Pancreas (tissue), 10 donors: ENCODE measurements at places on chromosomes 12 and 14. TPM values are rescaled to one million over a fixed set of nuclear protein-coding genes. Genes with fewer than 3 reads are reported as not detected.

Gene ETFBKMT
- 4.3 TPM for total RNA-seq

Gene SYCP3
- 0.06 TPM for total RNA-seq

- H3K27me3 ChIP-seq, result no peaks in the 10 kb centered on the region
- DNase-seq, result no peak
- H3K4me3 ChIP-seq, result no peak overlapping the region
- H3K4me1 ChIP-seq, result no peaks in the 10 kb centered on the region
Measured at GRCh38 chr14:71487941-71488340, 444.3 kb upstream of the RGS6 start.

- no peak overlapping the region for H3K4me3 ChIP-seq
- H3K4me1 ChIP-seq, result no peaks in the 10 kb centered on the region
- H3K36me3 ChIP-seq, result no peaks in the 10 kb centered on the region
- DNase-seq, result no peak
Measured at GRCh38 chr12:115000038-115000437, 316.1 kb upstream of the TBX3 start.

Gene PIK3C2G
- 0.60 TPM for total RNA-seq

Gene BRI3BP
- 4.8 TPM for total RNA-seq

- H3K36me3 ChIP-seq, result no peaks in the 10 kb centered on the region
- H3K27ac ChIP-seq, result no peak overlapping the region
- peaks cover 8% of the 10 kb centered on the region for H3K4me1 ChIP-seq
- H3K27me3 ChIP-seq, result no peaks in the 10 kb centered on the region
Measured at GRCh38 chr12:67457778-67458665, 188.9 kb downstream of the CAND1 start.

DNA sequence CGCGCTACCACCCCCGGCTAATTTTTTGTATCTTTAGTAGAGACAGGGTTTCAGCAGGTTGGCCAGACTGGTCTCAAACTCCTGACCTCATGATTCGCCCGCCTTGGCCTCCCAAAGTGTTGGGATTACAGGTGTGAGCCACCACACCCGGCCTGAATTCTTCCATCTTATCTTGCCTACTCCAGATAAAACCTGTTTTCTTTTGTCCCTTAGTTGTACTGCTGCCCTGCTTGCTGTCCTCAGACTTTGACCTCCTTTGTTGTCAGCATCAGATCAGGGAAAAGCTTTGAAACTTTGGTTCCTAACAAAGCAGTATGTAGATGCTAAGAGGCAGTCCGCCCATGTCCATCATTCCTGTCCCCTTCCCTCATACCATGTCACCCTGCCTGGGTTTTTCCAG is 15.9 kb downstream of the COPZ1 start:
- peaks cover 53% of the 10 kb centered on the region for H3K36me3 ChIP-seq
- no peaks in the 10 kb centered on the region for H3K27me3 ChIP-seq
- H3K27ac ChIP-seq, result no peak overlapping the region

GRCh38 chr12:121538699-121539061 is 42.1 kb downstream of the KDM2B start:
- H3K27ac ChIP-seq, result no peak overlapping the region
- DNase-seq, result no peak
- H3K27me3 ChIP-seq, result no peaks in the 10 kb centered on the region
- no peak overlapping the region for H3K4me3 ChIP-seq
- peaks cover 6% of the 10 kb centered on the region for H3K4me1 ChIP-seq

DNA sequence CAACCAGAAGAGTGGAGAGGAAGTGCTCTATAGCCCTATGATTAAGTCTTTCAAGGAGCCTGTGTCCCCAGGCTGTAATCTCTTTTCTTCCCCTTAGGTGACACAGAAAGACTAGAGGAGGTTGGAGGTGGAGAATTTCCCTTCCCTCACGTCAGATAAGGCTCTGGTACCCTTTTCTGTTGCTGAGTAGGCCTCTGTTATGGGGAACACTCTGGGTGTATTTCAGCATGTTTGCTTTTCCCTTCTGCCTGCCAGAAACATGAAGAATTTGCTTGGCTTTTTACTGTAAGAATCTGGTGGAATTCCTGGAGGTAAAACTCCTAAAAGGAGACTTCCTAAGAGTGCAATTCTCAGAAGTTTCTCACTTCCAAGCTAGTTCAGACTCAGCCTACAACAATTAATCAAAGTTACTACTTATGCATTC is 58.3 kb downstream of the SIX1 start:
- H3K36me3 ChIP-seq, result no peaks in the 10 kb centered on the region
- no peak for DNase-seq
- no peak overlapping the region for H3K4me3 ChIP-seq
- peaks cover 7% of the 10 kb centered on the region for H3K4me1 ChIP-seq
- H3K27ac ChIP-seq, result no peak overlapping the region

- no peak overlapping the region for H3K4me3 ChIP-seq
- no peaks in the 10 kb centered on the region for H3K4me1 ChIP-seq
- no peak overlapping the region for H3K27ac ChIP-seq
Measured at GRCh38 chr12:24078318-24078765, 128.9 kb upstream of the SOX5 start.

Gene HRK
- not detected for total RNA-seq

DNA sequence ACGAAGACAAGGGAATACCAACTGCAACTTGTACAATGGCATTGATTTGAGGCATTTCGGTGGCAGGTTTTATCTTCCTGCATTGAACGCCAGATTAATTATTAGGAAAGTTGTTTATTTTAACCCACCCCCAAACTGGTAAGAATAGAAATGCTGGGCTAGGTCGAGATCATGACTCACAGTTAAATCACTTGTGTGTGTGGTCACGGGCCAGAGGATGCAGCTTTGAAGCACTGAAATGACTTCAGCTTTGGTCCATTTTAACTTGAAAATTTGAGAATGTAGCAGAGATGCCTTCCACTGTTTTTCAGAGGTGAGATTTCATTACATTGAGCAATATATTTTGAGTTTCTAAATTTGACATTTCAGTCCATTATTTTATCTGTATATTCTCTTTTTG is 23.6 kb upstream of the KCNH3 start:
- H3K4me1 ChIP-seq, result no peaks in the 10 kb centered on the region
- H3K27me3 ChIP-seq, result no peaks in the 10 kb centered on the region
- DNase-seq, result no peak

- H3K36me3 ChIP-seq, result no peaks in the 10 kb centered on the region
- DNase-seq, result no peak
- H3K27me3 ChIP-seq, result no peaks in the 10 kb centered on the region
Measured at GRCh38 chr12:66971816-66972215, 292.9 kb upstream of the GRIP1 start.

DNA sequence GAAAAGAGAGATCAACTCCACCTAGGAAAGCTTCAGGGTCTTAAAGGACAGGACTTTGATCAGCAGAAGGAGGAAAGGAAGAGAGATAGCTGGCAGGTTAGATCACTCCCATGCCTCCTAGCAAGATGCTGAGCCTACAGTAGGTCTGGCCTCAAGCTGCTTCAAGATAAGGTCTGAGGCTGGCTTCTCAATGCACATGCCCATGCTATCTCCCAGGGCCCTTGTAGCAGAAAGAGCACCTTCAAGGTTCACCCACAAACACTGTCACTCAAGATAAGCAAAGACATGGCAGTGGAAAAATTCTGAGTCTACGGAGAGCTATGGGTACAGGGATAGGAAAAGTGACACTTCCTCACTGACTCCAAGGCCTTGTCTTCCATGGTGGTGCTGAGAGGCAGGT is 14.3 kb downstream of the REM2 start:
- DNase-seq, result no peak
- H3K27me3 ChIP-seq, result no peaks in the 10 kb centered on the region
- no peak overlapping the region for H3K27ac ChIP-seq
- H3K4me1 ChIP-seq, result no peaks in the 10 kb centered on the region
- H3K36me3 ChIP-seq, result peaks cover 19% of the 10 kb centered on the region
- H3K4me3 ChIP-seq, result no peak overlapping the region

DNA sequence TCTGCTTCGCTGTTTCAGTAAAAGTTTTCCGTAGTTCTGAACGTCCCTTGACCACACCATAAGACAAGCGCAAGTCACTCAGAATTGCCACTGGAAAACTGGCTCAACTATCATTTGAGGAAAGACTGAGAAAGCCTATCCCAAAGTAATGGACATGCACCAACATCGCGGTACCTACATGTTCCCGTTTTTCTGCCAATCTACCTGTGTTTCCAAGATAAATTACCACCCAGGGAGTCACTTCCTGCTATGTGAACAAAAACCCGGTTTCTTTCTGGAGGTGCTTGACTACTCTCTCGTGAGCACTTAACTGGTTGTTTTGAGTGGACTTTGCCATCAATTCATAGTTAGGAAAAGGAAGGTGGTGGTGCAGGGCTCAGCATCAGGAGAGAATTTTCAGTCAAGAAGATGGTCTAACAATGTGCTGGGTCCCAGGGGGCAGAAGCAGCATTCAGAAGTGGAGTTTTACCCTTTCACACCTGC is 1.4 kb downstream of the EGLN3 start:
- no peak for DNase-seq
- H3K27me3 ChIP-seq, result no peaks in the 10 kb centered on the region
- peaks cover 8% of the 10 kb centered on the region for H3K4me1 ChIP-seq
- no peak overlapping the region for H3K27ac ChIP-seq
- no peaks in the 10 kb centered on the region for H3K36me3 ChIP-seq

- DNase-seq, result no peak
- no peaks in the 10 kb centered on the region for H3K27me3 ChIP-seq
- H3K4me1 ChIP-seq, result no peaks in the 10 kb centered on the region
- H3K4me3 ChIP-seq, result no peak overlapping the region
- peaks cover 97% of the 10 kb centered on the region for H3K36me3 ChIP-seq
- H3K27ac ChIP-seq, result no peak overlapping the region
Measured at GRCh38 chr14:74898083-74898482, 16.4 kb downstream of the DLST start.

- no peaks in the 10 kb centered on the region for H3K4me1 ChIP-seq
- DNase-seq, result no peak
- H3K27ac ChIP-seq, result no peak overlapping the region
- no peak overlapping the region for H3K4me3 ChIP-seq
Measured at GRCh38 chr14:91424813-91425530, 7.4 kb upstream of the CCDC88C start.

GRCh38 chr12:1117970-1118563 is 127.0 kb downstream of the ERC1 start:
- H3K27me3 ChIP-seq, result no peaks in the 10 kb centered on the region
- no peak overlapping the region for H3K27ac ChIP-seq

DNA sequence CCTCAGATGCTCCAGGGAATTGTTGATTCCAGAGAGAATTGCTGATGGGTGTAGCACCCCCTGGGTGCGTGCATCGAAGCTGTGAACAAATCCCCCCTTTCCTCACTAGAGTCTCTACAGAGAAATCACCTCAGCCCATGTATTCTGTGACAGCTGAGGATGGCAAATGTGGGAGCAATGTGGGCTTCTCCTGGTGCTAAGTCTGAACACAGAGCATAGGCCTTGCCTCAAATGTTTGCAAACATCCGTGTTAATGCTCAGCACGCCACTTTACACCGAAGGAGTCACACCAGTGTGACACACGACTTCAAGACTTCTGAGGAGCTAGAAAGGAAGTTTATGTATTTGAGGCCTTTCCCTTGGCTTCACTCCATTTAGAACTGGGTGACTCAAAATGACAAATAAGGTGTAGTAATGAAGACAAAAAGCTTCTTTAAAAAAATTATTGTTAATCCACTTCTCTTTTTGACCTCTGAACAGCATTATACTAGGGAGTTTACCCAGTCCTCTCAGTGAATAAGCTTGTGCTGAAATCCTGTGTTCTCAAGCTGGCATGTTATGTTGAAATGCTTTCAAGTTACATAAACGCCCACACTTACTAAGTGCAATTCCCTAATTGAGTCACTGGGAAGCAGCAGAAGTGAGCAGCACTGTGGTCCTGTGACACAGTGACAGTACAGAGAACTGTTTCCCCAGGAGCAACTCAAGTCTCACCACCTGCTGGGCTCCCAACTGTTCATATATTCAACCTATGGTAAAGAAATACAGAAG is 92.9 kb downstream of the FAR2 start:
- peak overlapping the region; percentile 24 for H3K27ac ChIP-seq
- H3K4me3 ChIP-seq, result no peak overlapping the region
- no peaks in the 10 kb centered on the region for H3K36me3 ChIP-seq
- no peaks in the 10 kb centered on the region for H3K4me1 ChIP-seq

DNA sequence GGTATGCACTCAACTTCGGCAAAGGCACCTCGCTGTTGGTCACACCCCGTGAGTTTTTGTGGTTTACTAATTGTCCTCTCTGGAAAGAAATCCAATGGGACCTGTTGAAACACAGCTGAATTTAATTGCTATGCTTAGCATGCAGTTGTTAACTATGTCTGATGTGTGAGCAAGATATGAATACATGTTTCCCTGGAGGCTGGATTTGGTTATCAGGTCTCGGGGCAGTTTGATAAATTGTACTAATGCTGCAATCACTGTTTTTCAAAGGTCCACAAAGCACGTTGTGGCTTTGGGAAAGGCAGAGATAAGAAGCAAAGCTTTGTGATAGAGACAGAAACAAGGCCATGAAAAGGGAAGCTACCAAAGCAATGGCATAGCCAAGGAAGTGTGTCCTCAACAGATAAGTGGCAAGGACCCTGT is 91.3 kb downstream of the DAD1 start:
- no peaks in the 10 kb centered on the region for H3K36me3 ChIP-seq
- no peak for DNase-seq
- H3K4me1 ChIP-seq, result no peaks in the 10 kb centered on the region
- no peaks in the 10 kb centered on the region for H3K27me3 ChIP-seq
- no peak overlapping the region for H3K27ac ChIP-seq
- H3K4me3 ChIP-seq, result no peak overlapping the region

DNA sequence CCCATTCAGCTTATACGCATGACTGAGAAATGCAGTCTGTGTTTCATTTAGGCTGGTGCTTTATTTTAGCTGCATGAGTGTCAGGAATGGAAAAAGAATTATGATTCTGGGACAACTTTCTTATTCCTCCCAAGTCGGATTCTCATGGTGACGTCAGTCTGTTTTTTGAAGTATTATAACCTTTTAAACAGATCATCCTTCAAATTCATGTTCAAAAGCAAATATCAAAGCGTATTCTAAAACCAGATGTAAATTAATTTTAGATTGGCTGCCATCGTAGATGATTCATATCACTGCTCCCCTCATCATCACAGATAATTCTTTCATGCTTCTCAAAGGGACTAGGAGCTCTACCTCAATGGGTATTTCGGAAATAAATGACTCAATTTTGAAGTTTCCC is 15.0 kb downstream of the FNTB start:
- DNase-seq, result no peak
- H3K36me3 ChIP-seq, result no peaks in the 10 kb centered on the region

GRCh38 chr12:104632724-104633201 is 176.0 kb downstream of the CHST11 start:
- no peaks in the 10 kb centered on the region for H3K27me3 ChIP-seq
- no peak overlapping the region for H3K4me3 ChIP-seq
- H3K4me1 ChIP-seq, result no peaks in the 10 kb centered on the region
- no peak overlapping the region for H3K27ac ChIP-seq

GRCh38 chr14:68440820-68441219 is 352.0 kb downstream of the ZFP36L1 start:
- H3K4me3 ChIP-seq, result no peak overlapping the region
- no peaks in the 10 kb centered on the region for H3K36me3 ChIP-seq
- no peaks in the 10 kb centered on the region for H3K27me3 ChIP-seq
- DNase-seq, result no peak
- no peak overlapping the region for H3K27ac ChIP-seq
- H3K4me1 ChIP-seq, result peaks cover 19% of the 10 kb centered on the region

Gene PDE3A
- 16.3 TPM for total RNA-seq

- H3K27ac ChIP-seq, result no peak overlapping the region
- no peaks in the 10 kb centered on the region for H3K4me1 ChIP-seq
- DNase-seq, result no peak
- no peaks in the 10 kb centered on the region for H3K36me3 ChIP-seq
Measured at GRCh38 chr14:102586420-102587104, 5.9 kb upstream of the RCOR1 start.

GRCh38 chr12:73731658-73732057 is 806.0 kb upstream of the ATXN7L3B start:
- no peaks in the 10 kb centered on the region for H3K36me3 ChIP-seq
- no peaks in the 10 kb centered on the region for H3K27me3 ChIP-seq
- H3K27ac ChIP-seq, result no peak overlapping the region
- no peak overlapping the region for H3K4me3 ChIP-seq
